C1 segment of cervical spinal cord (tissue), 14 donors: ENCODE measurements at places on chromosomes 2 and 18.

DNA sequence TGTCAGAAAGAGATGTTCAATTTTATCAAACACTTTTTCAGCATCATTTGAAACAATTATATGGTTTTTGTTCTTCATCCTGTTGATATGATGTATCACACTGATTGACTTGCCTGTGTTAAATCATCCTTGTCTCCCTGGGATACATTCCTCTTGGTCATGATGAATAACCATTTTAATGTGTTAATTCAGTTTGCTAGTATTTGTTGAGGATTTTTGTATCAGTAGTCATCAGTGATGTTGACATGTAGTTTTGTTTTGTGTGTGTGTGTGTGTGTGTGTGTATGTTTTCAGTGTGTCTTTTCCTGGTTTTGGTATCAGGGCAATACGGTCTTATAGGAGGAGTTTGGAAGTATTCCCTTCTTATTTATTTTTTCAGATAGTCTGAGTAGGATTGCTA, 325.4 kb downstream of the ZNF804A start:
- DNase-seq: no peak

DNA sequence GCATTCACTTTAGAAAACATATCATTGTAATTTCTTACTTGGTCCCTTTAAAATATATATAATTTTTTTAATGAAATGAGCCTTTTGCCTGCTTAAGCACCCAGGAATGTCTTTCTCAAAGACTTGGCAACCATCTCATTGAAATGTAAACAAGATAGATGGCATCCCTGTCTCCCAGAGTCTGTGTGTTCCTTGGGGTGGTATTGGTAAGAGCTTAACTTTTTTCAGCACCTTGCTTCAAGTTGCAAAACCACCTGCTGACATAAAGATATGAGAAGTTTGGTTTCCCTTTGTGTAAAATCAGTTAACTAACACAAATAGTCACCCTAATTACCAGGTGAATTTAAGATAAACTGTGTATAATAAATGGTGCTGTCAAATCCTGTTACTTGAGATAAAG, 266.9 kb downstream of the DSC3 start:
- DNase-seq: no peak

- peak; percentile 23 for DNase-seq
Measured at GRCh38 chr2:69253611-69254301, 133.3 kb downstream of the GFPT1 start.

DNA sequence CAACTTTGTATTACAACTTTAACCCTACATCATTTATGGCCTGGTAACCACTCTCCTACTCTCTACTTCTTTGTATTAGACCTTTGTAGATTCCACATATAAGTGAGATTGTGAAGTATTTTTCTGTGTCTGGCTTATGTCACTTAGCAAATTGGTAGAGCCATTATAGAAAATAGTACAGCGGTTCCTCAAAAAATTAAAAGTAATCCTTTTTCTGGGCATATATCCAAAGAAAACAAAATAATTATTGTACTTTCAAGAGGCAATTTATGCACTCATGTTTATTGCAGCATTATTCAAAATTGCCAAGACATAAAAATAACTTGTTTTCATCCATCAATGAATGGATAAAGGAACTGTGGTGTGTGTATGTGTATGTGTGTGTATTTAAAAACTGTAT, 537.5 kb upstream of the FSIP2 start:
- DNase-seq: no peak

- no peak for DNase-seq
Measured at GRCh38 chr2:152200101-152200500, 24.5 kb upstream of the STAM2 start.

GRCh38 chr18:35564795-35565453, 16.6 kb upstream of the GALNT1 start:
- no peak for DNase-seq

DNA sequence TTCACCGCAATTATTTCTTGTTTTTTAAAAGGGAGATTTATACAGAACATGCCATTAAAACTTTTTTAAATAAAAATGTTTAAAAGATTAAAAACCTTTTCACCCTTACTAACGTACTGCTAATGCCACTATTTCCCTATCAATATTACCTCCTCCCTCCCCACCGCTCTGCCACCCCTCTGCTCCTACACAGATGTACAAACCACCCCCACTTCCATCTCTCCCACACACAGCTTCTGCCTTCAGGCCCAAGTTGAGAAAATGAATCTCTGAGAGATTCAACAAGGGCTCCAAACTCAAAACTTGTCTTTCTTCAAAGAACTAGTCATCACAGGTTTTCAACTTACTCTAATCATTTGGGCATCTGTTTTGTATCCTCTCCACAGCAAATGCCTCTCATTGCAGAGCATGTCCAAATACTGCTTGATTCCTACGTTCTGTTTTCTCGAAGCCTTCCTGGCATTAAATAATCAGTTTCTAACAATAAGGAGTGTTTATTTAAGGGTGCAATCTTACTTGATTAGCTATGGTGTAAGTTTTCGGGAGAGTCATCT, 32.1 kb downstream of the FARSB start:
- DNase-seq: no peak

DNA sequence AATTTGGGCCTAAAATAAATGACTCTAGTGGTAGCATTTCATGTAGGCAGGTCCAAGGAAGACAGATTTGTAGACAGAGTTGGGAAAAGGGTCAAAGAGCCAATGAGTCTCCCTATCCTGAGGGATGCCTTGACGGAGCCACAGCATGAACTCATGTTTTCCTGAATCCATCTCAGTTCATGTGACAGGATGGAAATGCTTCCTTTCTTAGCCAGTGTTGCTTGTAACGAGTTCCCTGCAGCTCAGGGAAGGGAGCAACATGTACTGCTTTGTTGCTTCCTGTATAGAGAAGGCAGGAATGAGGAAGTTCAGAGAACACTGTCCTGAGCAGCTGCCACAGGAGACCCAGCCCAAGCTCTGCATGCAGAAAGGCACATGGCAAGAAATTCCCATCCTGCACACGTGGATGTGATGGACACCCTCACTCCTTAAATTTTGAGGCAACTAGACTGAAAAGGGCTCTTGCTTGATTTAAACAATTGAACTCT, 27.9 kb downstream of the TMEM17 start:
- DNase-seq: no peak
